ENCODE measurements at places on chromosomes 13 and 19. TPM values are rescaled to one million over a fixed set of nuclear protein-coding genes. Genes with fewer than 3 reads are reported as not detected.

The SLITRK1 gene
- total RNA-seq = under 0.01 TPM

The FREM2 gene
- 0.07 TPM for total RNA-seq

The PSPN gene
- total RNA-seq = 2.4 TPM

The SEMA6B gene
- total RNA-seq = under 0.01 TPM

The TRPC4 gene
- not detected for total RNA-seq

The CYP2A7 gene
- total RNA-seq = not detected

The LILRB4 gene
- not detected for total RNA-seq

The C3 gene
- total RNA-seq = 260 TPM

The CGB7 gene
- total RNA-seq = 1.4 TPM

The CGB2 gene
- total RNA-seq = not detected

The LACC1 gene
- total RNA-seq = 15.4 TPM
